ENCODE measurements at places on chromosomes 5 and 9.

GRCh38 chr9:127921557-127922120 lies 4.8 kb upstream of the ST6GALNAC4 start:
- DNase-seq = peak; percentile 75

DNA sequence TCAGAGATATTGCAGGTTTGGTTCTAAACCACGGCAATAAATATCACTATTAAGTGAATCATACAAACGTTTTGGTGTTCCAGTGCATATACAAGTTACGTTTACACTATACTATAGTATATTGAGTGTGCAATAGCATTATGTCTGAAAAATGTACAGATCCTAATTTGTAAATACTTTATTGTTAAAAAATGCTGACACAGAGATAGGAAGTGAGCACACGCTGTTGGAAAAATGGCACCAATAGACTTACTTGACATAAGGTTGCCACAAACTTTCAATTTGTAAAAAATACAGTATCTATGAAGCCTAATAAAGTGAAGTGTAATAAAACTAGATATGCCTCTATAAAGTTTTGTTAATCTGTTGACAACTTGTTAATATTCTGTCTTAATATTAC lies 16.0 kb downstream of the CFAP90 start:
- DNase-seq = no peak

DNA sequence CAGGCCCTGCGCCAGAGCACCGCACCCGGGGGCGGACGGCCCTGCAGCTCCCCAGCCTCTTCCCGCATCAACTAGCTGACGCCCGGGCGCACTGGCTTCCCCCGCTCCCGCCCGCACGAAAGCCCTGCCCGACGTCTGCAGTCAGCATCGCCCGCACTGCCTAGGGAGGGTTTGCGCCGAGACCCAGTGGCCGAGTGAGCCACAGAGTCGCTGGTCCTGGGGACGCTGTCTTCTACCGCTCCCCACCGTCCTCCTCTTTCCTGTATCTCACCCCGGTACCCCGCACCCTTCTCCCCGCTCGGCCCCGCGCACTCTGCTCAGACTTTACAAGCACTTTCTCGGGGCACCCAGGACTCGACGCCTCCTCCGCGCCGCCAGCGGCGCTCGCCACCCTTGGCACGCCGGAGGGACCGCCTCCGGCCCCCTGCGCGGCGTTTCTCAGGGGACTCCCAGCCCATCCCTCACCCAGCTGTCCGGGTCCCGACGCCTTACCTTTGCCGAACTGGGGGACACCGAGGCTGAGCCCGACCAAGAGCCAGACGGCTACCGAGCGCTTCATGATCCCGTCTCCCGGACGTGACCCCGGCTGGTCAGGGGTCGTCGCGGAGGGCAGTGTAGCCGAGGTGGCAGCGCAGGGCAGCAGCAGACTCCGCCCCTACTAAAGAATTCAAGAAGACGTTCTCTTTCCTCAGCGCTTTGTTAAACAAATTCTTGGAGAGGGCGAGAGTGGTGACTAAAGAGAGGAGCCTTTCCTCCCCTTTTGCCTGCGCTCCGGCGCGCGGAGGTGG lies 670 bp downstream of the EDIL3 start:
- DNase-seq = no peak

- DNase-seq = peak; percentile 95
These were observed 14.3 kb downstream of the GBGT1 start for GRCh38 chr9:133149130-133150015.

DNA sequence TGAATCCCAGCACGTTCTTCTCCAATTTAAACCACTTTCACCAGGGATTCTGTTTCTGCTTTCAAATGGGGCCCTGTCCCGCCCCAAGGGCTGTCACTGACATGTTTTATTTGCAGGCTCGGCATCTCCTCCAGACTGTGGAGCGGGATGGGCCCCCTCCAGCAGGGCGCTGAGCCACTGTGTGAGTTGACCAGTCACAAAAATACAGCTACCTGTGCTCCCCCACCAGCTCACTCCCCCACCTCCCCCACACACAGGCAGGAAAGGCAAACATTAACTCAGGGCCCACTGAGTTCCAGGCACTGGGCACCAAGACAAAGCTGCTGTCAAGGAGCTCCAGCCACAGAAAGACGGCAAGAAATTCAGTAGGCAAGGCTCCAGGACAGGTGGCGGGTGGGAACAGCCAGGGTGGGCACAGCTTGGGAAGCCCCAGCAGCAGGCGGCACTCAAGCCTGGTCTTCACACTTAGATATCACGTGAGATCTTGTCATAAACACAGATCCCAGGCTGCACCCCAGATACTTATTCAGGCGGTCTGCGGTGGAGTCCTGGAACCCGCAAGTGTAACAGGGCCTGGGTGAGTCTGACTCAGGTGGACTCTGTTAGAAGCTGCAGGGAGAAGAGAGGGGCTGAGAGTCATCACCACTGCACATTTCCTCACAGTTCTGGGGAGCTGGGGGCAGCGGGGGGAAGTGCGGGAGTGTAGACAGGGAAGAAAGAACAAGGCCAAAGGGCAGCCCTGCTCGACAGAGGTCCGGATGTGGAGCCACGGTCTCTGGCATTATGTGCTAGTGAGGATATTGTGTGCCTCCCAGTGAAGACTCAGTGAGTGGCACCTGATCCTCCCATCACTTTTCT lies 44.7 kb downstream of the OR2V1 start:
- DNase-seq = no peak

GRCh38 chr5:137441476-137441875 lies 57.6 kb downstream of the SPOCK1 start:
- no peak for DNase-seq

GRCh38 chr9:127877566-127877998 lies at the start of gene AK1:
Gene AK1, minus strand, starts transcription at chr9:127877675. Its CDS starts 3,058 bp downstream, at chr9:127874617.
- no peak for DNase-seq

GRCh38 chr5:172008111-172008455 lies 1.6 kb upstream of the FBXW11 start:
- no peak for DNase-seq

DNA sequence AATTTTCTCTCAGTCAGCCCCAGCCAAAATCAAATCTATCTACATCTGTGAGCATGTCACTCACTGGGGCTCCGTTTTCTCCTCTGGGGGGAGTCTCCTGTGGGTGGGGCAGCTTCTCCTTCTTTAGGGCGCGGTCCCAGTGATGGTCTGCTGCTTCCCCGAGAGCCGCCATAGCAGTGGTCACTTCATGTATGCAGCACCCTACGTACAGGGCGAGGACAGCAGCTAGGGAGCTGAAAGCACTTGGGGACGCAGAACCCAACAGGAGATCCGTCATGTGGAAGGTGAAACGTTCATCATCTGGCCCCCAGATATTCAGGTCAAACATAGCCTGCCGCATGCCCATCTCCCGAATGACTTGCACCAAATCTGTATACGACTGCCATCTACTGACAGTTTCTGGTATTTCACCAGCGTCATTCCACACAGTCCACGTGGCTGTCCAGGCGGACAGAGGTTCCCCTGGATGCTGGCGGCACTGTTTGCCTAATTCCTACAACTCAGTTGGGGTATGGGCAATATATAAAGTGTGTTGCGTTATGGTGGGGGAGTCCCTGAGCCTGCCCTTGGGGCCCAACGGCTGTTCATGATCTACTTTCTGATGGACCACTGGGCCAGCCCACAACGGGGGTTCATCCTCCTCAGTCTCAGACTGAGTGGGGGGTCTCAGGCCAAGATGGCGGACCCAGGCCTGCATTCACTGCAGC lies 795.0 kb downstream of the EFNA5 start:
- DNase-seq = no peak

GRCh38 chr5:140725799-140726471 lies 25.7 kb downstream of the ZMAT2 start:
- peak; percentile 15 for DNase-seq

DNA sequence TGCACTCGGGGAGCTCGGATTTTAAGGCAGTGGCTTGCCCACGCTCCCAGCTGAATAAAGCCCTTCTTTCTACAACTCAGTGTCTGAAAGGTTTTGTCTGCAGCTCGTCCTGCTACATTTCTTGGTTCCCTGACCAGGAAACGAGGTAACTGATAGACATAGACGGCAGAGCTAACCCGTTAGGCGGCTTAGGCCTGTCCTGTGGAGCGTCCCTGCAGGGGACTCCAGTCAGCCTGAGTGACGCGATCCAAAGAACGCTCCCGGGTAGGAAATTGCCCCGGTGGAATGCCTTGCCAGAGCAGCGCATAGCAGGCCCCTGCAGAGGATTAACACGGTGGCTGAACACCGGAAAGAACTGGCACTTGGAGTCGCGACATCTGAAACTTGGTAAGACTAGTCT lies 1.8 kb upstream of the SELENOP start:
- no peak for DNase-seq

DNA sequence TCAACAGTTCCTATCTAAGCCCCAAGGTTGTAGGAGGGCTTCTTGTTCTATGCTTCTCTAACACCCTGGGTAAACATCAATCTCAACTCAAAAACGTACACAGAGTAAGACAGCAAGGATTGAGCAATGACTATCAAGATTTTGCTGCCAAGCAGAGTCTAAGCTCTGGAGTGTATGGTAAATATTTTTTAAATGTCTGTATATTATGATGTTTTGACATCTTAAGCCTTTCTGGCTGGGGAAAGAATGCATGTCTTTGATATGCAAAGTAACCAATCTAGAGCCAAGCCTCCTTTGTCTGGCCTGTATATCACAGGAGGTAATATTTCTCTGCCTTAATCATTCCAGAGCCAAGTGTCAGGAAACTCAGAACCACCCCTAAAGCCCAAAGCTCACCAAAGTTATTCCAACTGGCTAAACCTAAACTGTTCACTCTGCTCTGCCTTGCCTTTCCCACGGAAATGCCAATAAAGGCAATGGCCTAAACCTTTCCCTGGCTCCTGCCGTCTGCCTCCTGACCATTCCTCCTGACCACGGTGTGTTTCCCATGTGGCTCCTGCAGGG lies 45.2 kb downstream of the YIPF5 start:
- DNase-seq = no peak

DNA sequence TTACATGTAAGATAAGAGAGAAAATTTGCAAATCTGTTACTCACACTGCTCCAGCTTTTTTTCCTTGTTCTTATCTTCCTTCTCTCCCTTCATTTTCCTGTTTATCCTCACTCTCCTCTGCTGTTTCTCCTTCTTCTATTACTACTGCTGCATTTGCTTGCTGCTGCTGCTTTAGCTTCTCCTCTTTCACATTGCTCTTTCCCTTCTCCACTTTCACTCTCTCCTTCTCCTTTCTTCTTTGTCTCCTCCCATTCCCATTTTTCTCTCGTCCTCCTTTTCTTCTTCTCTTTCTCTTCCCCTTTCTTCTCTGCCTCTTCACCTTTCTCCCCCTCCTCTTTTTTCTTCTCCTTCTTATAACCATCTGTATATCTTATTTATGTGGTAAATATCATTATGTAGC lies 288.6 kb downstream of the CDH9 start:
- no peak for DNase-seq

DNA sequence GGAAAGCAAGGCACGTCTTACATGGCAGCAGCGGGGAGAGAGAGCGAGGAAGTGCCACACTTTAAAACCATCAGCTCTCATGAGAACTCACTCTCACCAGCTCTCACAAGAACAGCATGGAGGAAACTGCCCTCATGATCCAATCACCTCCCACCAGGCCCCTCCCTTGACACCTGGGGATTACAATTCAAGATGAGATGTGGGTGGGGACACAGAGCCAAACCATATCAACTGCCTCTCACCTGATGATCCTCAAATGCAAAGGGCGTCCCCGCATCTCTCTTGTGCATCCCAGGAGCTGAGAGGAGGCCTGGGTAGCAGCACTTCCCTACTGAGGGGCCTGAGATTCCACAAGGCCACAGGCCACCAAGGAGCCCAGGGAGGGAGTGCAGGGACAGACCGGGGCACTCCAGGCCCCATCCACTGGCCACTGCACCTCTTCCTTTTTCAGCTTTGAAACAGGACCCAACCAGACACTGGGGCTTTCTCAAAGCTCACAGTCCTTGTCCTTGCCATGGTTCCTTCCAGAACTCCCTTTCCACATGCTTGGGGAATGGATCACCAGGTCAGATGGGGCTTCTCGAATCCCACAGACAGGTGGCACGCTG lies 54.5 kb upstream of the IL17B start:
- no peak for DNase-seq

DNA sequence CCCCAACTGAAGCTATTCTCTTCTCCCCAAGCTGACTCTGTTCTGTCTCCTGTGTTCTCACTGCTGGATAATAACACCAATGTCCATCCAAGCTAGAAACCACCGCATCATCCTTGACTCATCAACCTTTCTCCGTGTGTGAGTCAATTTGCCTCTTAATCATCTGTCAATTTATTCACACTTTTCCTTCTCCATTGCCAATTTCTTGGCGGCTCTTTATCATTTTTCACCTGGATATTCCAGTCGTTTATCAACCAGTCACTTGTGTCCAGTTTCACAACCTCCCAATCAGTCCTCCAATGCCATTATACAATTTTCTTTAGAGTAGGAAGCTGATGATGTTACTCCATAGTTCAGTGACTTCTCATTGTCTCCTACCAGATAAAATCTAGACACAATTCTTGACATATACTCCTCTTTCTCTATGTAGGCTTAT lies 45.4 kb upstream of the LIFR start:
- no peak for DNase-seq

DNA sequence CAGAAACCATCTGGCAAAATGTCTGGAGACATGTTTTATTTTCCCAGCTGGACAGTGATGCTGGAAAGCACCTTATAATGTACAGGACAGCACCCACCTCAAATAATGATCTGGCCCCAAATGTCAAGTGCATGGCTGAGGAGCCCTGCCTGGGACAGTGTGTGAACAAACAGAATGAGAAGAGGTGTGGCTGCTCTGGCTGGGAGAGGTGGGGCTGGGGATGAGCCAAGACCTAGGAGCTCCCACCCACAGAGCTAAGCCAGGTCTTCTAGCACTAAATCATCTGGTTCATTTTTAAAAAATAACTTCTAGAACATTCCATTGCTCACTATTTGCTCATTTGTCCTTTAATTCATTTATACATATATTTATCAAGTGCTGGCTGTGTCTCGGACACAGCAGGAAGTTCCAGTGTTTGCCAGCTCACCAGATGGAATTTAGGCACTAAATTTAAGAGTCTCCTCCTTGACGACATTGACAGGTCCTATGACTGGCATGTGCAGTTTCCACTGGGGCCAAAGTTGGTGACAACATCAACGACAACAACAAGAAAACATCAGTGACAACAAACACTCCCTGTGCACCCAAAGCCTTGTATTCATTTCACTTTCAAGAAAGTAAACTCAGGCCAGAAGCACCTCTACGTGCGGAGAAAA lies 59.1 kb downstream of the GTF3C4 start:
- no peak for DNase-seq

DNA sequence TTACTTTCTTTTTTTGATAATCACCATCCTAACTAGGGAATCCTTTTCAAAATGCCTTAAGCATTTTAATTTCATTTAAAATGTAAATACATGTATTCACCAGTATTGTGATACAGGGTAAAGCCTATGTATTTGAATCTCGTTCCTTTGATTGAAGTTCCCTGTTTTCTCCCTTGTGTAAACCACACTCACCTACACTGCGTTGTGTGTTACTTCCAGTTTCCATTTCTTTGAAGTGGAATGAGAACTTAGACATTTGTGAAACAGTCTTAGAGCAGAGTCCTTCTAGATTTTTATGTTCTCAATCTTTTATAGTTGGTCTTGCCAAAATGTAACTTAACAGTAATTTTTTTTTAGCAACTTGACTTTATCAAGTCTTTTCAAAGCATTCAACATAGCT lies 101.4 kb downstream of the ZNF462 start:
- DNase-seq = no peak

- DNase-seq = no peak
These were observed 71.4 kb downstream of the SERINC5 start for GRCh38 chr5:80184235-80185023.
